Activated CD8-positive, alpha-beta memory T cell treated with anti-CD3 and anti-CD28 coated beads, Interleukin-2, amount 10 ng/mL, durations not matched to agents 7 days and 5 days (primary cell): ENCODE measurements at places on chromosomes 3 and 15. TPM values are rescaled to one million over a fixed set of nuclear protein-coding genes. Genes with fewer than 3 reads are reported as not detected.

The THBS1 gene
- 0.91 TPM for total RNA-seq

The RARRES1 gene
- total RNA-seq: not detected

The STRA6 gene
- 1.3 TPM for total RNA-seq

The ATR gene
- 34.9 TPM for total RNA-seq

The LMOD3 gene
- not detected for total RNA-seq

The ERICH6 gene
- not detected for total RNA-seq

The ZBED2 gene
- 27.2 TPM for total RNA-seq

GRCh38 chr15:23539892-23540291, 25.6 kb upstream of the MKRN3 start:
- H3K4me1 ChIP-seq: no peaks in the 10 kb centered on the region
- no peaks in the 10 kb centered on the region for H3K27me3 ChIP-seq
- no peak for DNase-seq
- no peak overlapping the region for H3K27ac ChIP-seq
- no peaks in the 10 kb centered on the region for H3K36me3 ChIP-seq
- H3K4me3 ChIP-seq: no peak overlapping the region

DNA sequence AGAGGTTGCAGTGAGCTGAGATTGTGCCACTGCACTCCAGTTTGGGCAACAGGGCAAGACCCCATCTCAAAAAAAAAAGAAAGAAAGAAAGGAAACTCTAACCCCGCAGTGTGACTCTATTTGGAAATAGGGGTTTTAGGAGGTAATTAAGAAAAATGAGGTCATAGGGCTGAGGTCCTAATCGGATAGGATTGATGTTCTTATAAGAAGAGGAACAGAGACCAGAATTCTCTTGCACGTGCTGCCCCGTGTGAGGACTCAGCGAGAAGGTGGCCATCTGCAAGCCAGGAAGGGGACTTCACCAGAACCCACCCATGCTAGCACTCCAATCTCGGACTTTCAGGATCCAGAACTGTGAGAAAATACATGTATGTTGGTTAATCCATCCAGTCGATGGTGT, 25.8 kb downstream of the KLHL6 start:
- peaks cover 60% of the 10 kb centered on the region for H3K4me1 ChIP-seq
- DNase-seq: no peak
- peaks cover 47% of the 10 kb centered on the region for H3K36me3 ChIP-seq
- no peak overlapping the region for H3K4me3 ChIP-seq
- no peak overlapping the region for H3K27ac ChIP-seq
- no peaks in the 10 kb centered on the region for H3K27me3 ChIP-seq

- no peak for DNase-seq
- no peaks in the 10 kb centered on the region for H3K4me1 ChIP-seq
- no peak overlapping the region for H3K27ac ChIP-seq
- H3K4me3 ChIP-seq: no peak overlapping the region
- no peaks in the 10 kb centered on the region for H3K36me3 ChIP-seq
Observed at GRCh38 chr3:171789759-171790505, 20.4 kb downstream of the PLD1 start.

GRCh38 chr3:127629467-127630403, 750 bp downstream of the PODXL2 start:
- H3K27ac ChIP-seq: no peak overlapping the region
- peak overlapping the region; percentile 67 for H3K4me3 ChIP-seq
- no peak for DNase-seq

- H3K27ac ChIP-seq: no peak overlapping the region
- DNase-seq: peak; percentile 49
- no peaks in the 10 kb centered on the region for H3K27me3 ChIP-seq
- peaks cover 6% of the 10 kb centered on the region for H3K36me3 ChIP-seq
- H3K4me1 ChIP-seq: no peaks in the 10 kb centered on the region
- H3K4me3 ChIP-seq: no peak overlapping the region
Observed at GRCh38 chr15:25710184-25710583, 152.9 kb downstream of the ATP10A start.

GRCh38 chr15:84657748-84658079, 285 bp downstream of the NMB start:
- no peak overlapping the region for H3K27ac ChIP-seq
- peaks cover 40% of the 10 kb centered on the region for H3K4me1 ChIP-seq
- H3K27me3 ChIP-seq: no peaks in the 10 kb centered on the region
- peak overlapping the region; percentile 65 for H3K4me3 ChIP-seq

DNA sequence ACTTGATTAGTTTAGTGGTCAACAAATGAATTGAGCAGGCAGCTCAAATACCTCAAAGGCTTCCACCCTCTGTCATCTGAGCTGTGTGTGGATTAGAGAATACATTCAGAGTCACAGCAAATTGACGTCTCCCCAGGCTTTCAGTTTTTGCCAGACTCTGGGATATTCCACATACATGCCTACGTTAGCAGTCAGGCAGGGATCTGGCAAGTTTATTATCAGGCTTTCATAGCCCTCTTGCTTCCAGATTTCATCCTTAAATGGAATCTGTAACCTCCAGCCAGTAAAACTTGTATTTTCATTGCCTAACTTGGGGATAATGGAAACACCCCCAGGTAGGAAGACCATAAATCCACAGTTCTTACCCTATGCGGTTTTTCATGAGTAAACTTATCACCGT, 115.9 kb downstream of the RASA2 start:
- H3K36me3 ChIP-seq: peaks cover 44% of the 10 kb centered on the region
- H3K27me3 ChIP-seq: no peaks in the 10 kb centered on the region
- H3K4me3 ChIP-seq: no peak overlapping the region
- no peaks in the 10 kb centered on the region for H3K4me1 ChIP-seq

DNA sequence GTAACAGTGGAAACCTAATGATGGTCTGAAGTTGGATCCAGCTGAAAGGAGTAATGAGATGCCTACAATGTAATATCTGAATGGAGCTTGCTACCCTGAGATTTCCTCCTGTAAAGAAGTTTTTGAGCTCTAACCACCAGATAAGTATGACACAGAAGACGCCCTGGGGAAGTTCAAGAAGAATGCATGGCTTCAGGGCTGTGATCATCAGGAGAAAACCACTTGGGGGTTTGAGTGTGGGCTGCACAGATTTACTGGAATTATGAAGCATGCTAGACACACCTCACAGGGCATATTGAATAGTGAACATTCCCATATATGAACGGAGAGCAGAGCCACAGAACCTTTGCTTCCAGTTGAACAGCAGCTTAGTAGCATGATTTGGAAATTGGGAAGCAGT, 10.6 kb upstream of the CCDC80 start:
- no peak for DNase-seq
- peaks cover 8% of the 10 kb centered on the region for H3K36me3 ChIP-seq
- no peaks in the 10 kb centered on the region for H3K27me3 ChIP-seq
- no peak overlapping the region for H3K27ac ChIP-seq
- H3K4me1 ChIP-seq: peaks cover 30% of the 10 kb centered on the region

DNA sequence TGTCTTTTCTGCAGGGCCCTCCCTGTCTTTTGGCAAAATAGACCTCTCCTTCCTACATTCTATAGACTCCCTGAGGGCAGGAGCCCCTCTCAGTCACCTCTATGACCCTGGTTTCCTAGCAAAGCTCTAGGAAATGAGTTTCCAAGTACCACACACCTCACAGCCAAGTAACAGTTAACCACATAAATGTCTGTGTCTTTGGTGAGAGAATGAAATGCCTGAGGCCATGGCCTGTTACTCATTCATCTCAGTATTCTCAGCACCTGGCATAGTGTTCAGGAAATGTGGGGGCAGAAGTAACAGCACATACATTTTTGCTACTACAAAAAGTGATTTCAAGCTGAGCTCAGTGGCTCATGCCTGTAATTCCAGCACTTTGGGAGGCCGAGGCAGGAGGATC, 21.0 kb downstream of the RFT1 start:
- H3K27ac ChIP-seq: peak overlapping the region; percentile 71
- H3K4me3 ChIP-seq: no peak overlapping the region
- peaks cover 33% of the 10 kb centered on the region for H3K4me1 ChIP-seq
- H3K36me3 ChIP-seq: peaks cover 23% of the 10 kb centered on the region
- no peaks in the 10 kb centered on the region for H3K27me3 ChIP-seq

DNA sequence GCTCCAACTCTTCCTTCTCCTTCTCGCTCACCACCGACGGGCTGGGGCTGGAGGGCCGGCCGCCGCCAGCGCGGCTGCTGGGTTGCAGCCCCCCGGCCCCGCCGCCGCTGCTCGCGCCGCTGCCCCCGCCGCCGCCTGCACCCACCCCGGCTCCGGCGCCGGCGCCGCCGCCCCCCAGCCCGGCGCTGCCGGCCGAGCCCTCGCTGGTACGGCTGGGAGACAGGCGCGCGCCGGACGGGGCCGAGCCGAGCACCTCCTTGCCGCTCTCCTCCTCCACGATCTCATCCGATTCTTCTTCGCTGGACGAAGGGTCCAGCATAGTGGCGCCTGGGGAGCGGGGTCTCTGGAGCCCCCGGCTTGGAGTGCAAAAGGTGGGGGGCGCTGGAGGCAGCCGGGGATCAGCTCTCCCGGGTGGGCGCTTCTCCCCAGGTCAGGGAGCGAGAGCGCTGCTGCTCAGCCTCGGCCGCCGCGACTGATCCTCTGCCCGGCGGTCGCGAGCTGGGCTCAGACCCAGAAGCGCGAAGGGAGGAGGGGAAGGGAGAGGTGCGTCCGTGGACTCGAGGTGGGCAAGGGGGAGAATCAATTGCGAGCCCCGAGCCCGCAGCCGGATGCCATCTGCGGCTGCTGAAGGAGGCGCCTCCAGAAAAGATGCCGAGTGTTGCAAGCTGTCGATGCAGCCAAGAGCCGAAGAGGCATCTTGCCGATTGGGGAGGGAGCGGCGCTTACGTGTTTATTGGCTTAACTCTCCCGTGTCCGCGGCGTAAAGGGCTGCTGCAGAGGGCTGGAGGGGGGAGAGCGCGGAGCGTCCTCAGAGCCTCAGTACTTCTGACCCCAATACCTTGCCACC, at the start of gene CADPS:
Gene CADPS, minus strand, starts transcription at position 706 of the 847 bp plus-strand sequence. Its CDS starts 387 bp downstream, at position 319.
- H3K4me3 ChIP-seq: no peak within 1 kb of the TSS
- H3K4me1 ChIP-seq: no peaks in the 10 kb centered on the region
- no peaks in the 10 kb centered on the region for H3K36me3 ChIP-seq
- H3K27me3 ChIP-seq: peaks cover 39% of the 10 kb centered on the region
- no peak for DNase-seq

DNA sequence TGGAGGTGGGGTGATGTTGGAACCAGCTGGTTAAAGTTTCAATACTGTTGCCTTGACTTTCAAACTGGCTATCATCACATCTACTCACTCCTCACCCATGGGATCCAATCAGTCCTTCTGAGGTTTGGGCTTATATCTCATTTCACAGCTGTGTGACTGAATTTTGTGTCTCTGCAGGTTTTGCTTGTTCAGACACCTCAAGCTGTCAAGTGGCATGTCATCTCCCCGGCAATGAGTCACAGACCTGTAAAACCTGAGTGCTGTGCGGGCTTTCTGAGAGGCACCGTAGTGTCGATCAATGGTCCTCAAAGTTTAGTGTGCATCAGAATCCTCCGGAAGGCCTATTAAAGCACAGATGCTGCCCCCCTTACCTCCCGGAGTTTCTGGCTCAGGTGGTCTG, 86.4 kb upstream of the RORA start:
- no peaks in the 10 kb centered on the region for H3K4me1 ChIP-seq
- no peaks in the 10 kb centered on the region for H3K36me3 ChIP-seq
- peaks cover 7% of the 10 kb centered on the region for H3K27me3 ChIP-seq
- DNase-seq: no peak
- no peak overlapping the region for H3K4me3 ChIP-seq

GRCh38 chr15:67922106-67922675, 82.3 kb upstream of the RNU6-1 start:
- no peaks in the 10 kb centered on the region for H3K36me3 ChIP-seq
- H3K27me3 ChIP-seq: peaks cover 3% of the 10 kb centered on the region
- DNase-seq: no peak
- no peaks in the 10 kb centered on the region for H3K4me1 ChIP-seq
- H3K27ac ChIP-seq: no peak overlapping the region
- H3K4me3 ChIP-seq: no peak overlapping the region

GRCh38 chr3:12400616-12401194, 83.6 kb upstream of the TSEN2 start:
- no peak overlapping the region for H3K4me3 ChIP-seq
- no peak overlapping the region for H3K27ac ChIP-seq
- DNase-seq: no peak
- peaks cover 2% of the 10 kb centered on the region for H3K36me3 ChIP-seq

DNA sequence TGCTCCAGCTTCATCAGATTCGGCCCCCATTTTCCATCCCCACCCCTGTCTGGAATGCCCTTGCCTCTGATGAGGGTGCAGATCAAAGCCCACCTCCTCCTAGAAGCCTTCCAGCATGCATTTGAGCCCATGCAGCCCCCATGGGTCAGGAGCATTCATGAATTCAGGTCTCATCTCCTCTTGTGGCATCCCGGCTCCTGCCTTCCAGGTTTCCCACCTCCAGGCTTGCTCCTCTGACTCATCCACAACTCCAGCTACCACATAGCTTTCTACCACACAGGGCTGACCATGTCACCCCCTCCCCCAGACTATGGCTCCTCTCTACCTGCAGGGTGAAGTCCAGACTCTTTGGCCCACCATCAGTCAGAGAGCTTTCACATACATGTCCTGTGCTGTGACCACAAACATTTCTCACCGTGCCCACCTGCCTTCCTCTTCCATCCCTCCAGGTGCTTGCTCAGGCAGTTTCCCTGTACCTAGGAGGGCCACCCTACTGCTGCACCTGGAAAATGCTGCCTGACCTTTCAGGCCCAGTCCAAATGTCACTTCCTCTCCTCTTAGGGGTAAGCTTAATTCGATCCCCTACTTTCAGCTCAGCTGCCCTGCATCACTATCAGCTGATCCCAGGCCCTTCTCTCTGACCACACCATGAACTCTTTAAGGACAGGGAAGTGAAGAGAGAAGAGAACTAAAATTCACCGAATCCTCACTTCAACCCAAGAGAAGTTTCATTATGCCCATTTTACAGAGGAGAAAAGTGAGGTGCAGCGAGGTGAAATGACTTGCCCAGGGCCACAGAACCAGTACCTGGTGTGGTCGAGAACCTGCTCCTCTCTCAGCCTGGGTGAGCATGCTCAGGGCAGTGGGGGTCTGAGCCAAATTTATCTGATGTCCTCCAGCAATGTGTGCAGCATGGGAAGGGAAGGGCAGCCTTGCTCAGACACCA, 13.7 kb upstream of the FGD5 start:
- DNase-seq: no peak
- no peaks in the 10 kb centered on the region for H3K36me3 ChIP-seq
- peaks cover 26% of the 10 kb centered on the region for H3K4me1 ChIP-seq
- no peak overlapping the region for H3K4me3 ChIP-seq
